ENCODE measurements at places on chromosomes 16 and 17.

DNA sequence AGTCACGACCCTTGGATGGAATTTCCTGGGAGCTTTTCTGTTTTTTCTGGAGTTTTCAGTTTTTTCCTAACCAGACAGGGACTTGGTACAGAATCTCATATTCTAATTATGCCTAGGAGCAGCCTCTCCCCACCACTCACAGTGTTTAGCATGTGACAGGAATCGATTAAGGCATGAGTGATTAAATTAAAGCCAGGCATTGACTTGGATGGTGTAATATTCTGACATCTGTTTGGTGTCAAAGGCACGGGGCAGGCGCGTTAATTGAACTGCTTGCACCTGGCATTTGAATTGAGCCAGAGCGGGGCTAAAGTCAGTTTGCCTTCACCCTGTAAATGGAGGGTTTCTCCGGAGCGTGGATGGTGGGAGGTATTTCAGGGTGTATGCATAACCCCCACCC is 11.9 kb downstream of the MAPT start:
- no peak for DNase-seq

- no peak for DNase-seq
Measured at GRCh38 chr16:66189951-66190350, 176.5 kb upstream of the CDH5 start.

DNA sequence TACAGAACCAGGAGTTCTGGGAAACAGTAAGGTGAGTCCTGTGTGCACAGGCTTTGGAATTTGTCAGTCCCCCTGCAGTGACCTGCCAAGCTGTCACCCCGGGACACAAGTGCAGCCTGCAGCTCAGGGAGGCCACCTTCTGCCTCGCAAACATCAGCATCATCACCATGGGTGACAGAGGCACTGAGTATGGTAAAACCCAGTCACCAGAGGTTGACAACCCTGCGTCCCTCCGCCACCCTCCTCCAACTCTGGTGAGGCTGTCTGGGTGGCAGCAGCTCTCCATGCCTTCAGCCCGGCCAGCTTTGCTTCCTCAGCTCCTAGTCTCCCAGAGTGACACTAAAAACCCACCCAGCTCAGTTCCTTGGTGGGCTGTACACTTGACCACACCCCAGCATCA is 221.0 kb downstream of the CPPED1 start:
- no peak for DNase-seq

DNA sequence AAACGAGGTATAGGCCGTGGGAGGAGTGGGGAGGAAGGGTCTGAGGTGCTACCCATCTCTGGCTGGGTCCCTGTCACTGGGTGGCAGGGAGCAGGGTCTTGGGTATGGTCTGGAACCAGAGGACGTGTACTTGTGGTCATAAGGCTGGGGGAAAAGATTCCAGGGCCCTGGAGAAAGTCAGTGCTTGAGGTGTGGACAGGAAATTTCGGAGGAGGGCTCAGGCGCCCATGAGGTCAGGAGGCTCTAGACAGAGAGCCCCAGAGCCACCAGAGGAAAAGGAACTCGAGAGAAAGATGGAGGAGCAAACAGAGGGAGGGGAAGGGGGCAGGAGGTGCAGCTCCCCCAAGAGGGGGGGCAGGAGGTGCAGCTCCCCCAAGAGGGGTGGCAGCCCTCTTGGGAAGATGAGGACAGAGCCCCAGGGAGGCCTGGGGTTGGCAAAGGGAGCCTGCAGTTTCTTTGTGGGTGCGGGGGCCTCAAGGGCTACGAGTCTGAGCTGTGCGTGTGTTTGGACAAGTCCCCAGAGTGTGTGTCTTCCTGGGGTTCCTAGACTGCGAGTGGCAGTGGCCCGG is 683 bp upstream of the SLC7A6 start:
- DNase-seq, result no peak

GRCh38 chr17:83185023-83186002 is 105.9 kb downstream of the METRNL start:
- DNase-seq, result no peak

DNA sequence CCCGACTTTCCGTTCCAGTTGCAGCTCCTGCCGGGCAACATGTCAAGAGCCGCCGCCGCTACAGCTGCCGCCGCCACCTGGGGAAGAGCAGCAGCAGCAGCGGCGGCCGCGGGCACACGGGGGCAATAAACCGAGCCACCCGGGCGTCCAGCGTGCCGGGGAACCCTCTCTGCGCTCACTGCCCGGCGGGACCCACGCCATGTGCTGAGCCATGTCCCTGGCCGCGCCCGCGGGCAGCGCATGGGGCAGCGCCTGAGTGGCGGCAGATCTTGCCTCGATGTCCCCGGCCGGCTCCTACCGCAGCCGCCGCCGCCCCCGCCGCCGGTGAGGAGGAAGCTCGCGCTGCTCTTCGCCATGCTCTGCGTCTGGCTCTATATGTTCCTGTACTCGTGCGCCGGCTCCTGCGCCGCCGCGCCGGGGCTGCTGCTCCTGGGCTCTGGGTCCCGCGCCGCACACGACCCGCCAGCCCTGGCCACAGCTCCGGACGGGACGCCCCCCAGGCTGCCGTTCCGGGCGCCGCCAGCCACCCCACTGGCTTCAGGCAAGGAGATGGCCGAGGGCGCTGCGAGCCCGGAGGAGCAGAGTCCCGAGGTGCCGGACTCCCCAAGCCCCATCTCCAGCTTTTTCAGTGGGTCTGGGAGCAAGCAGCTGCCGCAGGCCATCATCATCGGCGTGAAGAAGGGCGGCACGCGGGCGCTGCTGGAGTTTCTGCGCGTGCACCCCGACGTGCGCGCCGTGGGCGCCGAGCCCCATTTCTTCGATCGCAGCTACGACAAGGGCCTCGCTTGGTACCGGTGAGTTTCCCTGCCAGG is 604 bp downstream of the HS3ST3B1 start:
- DNase-seq, result no peak

GRCh38 chr17:6255322-6255721 is 179.6 kb downstream of the AIPL1 start:
- DNase-seq, result no peak

DNA sequence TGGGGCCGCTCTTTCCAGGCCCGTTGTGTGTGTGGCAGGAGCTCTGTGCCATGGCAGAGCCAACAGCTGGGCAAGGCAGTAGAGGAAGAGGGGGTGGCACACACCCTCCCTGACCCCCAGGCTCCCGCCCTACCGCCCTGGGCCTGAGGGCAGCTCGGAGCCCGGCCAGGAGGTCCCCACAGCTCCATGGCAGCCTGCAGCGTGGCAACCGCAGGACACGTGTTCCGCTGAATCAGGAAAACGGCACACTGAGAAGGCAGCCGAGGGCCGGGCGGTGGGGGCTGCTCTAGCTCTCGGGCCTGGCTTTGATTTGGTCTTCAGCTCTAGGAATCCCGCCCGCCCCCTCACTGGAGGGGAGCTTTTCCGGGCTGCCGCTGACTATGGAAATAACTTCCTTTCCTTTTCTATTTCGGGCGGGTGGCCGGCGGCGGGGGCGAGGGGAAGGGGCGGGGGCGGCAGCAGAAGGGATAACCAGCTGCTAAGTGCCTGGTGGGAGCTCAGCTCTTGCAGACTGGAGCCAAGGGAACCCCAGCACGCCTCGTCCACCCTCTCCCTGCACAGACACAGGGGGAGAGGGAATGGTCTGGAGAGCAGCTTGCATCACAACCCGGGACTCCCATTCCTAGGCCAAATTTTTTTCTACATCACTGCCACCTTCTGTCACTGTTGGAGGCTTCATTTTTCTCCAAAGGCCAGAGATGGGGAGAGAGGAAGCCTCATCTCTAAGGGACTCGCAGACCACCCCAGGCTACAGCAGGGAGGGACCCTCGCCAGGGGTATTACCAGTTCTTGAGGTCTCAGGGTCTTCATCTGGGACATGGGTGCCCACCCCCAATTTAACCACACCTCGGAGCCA is 24.8 kb upstream of the MRPS23 start:
- no peak for DNase-seq

DNA sequence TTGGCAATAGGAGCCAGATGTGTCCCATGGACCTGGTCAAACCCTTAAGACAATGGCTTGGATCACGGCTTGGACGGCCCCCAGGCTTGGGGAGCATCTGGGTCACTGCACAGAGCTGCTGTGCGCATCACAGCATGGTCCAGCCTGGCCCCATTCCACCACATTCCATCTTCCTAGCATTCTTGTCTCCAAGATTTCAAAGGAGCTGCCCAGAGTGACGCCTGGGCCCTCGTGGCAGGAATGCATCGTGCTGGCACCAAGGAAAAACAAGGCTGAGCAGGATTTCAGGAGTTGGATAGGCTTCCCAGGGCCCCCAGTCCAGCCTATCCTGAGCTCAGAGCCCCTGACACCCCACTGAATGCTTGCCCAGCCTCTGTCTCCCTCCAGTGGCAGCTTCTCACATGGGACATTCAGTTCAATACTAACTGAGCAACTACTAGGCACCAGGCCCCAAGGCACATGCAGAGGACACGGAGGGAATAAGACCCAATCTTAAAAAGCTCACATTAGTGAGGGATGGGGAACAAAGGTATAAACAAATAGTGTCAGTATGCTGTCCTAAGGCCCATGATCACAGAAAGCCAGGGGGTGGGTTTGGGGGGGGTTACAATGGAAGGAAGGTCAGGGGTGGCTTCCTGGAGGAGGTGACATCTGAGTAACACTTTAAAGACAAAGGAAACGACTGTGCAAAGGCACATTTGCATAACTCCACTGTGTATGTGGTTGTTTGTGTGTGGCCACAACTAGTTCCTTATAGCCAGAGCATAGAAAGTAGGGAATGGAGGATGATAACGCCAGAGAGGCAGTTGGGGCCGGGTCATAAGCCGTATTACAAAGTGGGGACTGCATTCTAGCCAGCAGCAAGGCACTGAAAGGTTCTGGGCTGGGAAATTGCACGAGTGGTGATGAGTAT is 34.1 kb downstream of the TK2 start:
- no peak for DNase-seq

Data from esophagus squamous epithelium (tissue), 5 donors.